ENCODE measurements at places on chromosomes 3 and 15.

GRCh38 chr3:24725514-24726255, 231.0 kb upstream of the THRB start:
- no peak for DNase-seq

DNA sequence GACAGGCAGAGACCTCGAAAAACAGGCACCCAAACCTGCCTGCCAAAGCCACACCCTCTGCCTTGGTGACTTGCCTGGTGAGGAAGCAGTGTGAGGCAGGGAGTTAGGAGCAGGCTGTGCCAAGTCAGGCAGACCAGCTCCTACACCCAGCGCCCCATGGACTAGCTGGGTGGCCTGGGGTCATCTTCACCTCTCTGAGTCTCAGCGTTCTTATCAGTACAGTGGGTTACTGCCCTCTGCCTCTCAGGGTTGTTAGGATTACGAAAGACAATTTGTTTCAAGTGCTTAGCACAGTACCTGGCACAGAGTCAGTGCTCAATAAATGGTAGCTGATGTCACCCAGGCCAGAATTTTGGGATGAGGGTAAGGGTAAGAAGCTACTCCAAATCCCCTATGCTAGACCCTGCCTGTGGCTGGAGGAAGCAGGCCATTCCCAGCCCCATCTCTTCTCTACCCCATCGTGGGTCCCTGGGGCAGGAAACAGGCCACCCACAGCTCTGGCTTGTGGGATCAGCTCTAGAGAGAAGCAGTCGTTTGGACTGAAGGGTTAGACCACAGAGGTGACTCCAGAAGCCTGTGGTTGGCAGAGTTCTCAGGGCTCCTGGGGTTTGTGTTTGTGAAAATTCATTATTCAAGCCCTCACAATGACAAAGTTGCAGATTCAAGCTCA, 10.1 kb downstream of the SLC51B start:
- no peak for DNase-seq

DNA sequence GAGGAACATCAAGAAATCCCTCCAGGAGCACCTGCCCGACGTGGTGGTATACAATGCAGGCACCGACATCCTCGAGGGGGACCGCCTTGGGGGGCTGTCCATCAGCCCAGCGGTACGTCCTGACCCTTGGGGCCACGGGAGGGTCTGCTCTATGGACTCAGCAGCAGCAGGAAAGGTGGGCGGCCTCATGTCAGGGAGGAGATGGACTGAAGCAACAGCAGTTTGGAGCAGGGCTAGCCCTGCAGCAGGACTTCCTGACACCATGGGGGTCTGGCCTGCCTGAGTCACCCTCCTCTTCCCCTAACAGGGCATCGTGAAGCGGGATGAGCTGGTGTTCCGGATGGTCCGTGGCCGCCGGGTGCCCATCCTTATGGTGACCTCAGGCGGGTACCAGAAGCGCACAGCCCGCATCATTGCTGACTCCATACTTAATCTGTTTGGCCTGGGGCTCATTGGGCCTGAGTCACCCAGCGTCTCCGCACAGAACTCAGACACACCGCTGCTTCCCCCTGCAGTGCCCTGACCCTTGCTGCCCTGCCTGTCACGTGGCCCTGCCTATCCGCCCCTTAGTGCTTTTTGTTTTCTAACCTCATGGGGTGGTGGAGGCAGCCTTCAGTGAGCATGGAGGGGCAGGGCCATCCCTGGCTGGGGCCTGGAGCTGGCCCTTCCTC, 24.2 kb downstream of the HDAC11 start:
- no peak for DNase-seq

- no peak for DNase-seq
Observed at GRCh38 chr3:29319262-29319661, 38.4 kb downstream of the RBMS3 start.

DNA sequence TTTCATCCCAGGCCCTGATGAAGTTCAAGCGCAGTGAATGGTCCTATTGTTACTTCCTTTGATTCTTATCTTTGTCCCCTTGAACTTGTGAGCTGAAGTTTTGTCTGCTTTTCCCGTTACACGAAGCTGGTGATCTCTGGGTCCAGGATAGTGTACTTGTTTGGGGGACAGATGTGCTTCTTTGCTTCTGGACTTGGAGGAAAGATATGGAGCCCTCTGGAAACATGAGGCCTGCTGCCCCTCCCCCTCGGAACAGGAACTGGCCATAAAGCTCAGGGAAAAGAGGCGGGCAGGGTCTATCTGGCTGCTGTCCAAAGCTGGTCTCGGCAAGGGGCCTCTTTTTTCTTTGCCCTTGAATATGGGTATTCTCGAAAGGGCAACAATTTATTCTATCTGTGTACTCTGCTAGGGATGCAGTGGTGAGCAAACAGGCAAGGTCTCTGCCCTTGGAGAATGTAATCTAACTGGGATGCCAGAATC, 47.6 kb downstream of the IDH2 start:
- DNase-seq = no peak

All from effector memory CD8-positive, alpha-beta T cell (primary cell).